ENCODE measurements at places on chromosomes 11 and 22.

DNA sequence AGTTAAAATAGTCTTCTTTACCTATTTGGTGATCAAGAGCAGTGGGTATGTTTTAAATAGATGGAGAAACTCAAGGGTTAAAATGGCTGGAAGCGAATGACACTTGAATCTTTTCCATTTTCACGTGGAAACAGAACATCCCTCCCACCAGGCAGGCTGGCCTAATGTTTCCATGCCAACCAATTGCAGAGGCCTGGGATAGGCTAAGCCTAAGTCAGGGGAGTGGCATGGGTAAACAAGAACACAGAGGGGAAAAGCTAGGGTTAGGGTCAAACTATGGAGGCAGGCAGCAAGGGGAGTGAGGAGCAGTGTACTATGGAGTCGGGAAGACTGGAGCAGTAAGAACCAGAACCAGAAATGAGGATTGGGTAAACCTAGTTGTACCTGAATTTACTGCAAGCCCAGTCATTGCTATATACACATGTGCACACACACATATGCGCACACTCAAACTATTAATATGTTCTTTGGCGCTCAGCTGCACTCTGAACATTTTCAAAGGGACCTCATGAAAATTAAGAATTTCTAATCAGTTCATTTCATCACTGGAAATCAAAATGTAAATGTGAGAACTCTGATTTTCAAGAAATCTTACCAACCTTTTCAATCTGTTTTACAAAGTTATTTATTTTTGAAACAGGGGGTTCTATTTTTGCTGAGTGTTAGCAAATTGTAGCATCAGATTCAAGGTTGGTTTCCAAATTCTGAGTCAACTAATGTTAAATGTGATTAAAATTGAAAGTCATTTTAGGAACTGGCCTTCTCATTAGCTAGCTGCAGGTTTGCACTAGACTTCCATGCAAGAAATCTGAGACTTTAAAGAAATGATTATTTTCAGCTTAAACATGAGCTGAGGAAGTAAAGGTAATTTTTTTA, 327.0 kb upstream of the CCDC90B start:
- no peak for DNase-seq

DNA sequence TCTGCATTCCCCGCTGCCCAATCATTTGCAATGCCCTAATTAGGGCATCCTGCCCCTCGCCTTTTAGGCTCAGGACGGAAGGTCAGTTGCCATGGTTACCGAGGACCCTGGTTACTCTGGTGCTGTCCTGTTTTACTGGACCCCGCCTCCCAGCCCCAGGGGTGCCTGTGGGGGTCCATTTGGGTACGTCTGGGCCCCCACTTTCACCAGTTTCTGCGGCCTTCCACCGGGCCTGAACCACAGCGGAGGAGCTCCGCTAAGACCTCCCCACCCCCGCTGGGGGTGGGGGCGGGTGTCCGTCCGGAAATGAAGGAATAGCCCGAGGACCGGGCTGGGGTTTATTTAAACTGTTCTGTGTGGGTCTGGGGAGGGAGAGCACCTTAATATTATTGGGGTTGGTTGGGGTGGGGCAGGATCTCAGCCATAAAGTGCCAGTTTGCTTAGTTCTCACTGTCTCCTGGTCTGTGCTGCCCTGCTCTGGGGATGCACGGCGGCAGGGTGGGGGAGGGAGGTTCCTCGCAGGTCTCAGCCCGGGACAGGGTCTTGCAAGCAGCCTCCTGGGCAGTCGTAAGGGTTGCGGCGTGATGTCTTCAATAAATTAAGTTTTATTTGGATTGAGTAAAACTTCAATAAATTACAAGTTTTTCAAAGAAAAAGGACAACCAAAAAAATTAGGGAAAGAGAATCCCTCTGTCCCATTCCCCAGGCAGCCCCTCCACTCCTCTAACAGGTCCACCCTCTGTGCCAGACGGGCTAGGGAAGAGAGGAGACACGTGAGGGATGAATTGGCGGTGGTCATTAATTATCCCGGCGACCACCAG, 5.3 kb downstream of the PHOX2A start:
- no peak for DNase-seq

- no peak for DNase-seq
Observed at GRCh38 chr11:134656861-134657540, 245.0 kb upstream of the B3GAT1 start.

- DNase-seq = no peak
Observed at GRCh38 chr11:126727381-126727780, 273.2 kb downstream of the KIRREL3 start.

- DNase-seq = no peak
Observed at GRCh38 chr11:122809866-122810265, 28.4 kb upstream of the CRTAM start.

GRCh38 chr11:36101466-36101865, 157.6 kb downstream of the LDLRAD3 start:
- no peak for DNase-seq

DNA sequence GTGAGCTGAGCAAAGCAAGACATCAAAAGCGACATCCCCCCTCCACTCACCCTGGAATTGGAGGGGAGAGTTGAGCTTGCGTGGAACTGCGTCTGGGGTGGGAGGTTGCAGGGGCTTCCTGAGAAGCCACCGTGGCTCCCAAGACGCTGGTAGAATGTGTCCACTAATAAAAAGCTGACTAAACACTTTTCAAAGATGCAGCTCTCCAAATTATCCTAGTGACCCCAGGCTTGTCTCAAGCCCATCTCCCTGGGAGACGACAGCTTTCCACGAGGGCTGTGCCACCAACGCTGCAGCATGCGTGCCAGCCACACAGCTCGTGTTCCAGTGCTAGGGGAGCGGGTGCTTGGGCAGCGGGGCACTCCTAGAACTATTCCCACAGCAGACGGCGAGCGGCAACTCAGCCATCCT, 6.3 kb upstream of the GAL start:
- no peak for DNase-seq

DNA sequence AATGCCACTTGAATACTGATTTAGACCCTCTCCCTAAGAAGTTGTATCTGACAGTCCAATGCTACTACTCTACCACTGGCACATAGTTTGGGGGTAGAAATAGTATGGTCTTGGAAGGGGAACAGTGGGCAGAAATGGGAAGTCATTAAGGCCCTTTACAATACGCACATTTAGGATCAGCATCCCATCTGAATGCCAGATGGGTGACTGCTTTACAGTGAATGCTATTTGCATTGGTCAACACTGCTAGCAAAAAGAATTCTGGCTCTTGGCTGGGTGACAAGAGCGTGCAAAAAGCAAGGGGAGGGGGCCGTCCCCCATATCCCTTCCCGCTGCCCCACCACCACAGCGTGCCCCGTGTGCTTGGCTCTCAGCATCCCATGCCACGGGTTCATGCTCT, 104.7 kb upstream of the BID start:
- no peak for DNase-seq

DNA sequence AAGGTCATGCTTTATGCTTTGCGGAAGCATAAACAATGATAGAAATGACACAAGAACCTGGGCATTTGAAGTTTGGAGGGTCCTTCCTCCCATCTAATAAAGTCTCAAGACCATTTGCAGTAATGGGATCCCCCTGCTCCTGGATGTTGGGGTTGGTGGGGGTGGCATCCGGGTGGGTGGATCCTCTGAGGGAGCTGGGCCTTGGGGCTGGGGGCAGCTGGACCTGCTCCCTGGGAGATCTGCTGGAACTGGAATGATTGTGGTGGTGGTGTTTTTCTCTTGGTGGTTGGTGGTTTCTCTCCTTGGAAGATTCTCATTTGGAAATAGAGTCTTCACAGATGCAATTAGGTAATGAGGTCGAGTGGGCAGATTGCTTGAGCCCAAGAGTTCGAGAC, 2.2 kb upstream of the NAP1L4 start:
- no peak for DNase-seq
